Stimulated activated CD4-positive, alpha-beta T cell treated with anti-CD3 and anti-CD28 coated beads, TNF-alpha, amount 100 ng/mL, for 1 hour (primary cell): ENCODE measurements at places on chromosomes 16 and 17.

DNA sequence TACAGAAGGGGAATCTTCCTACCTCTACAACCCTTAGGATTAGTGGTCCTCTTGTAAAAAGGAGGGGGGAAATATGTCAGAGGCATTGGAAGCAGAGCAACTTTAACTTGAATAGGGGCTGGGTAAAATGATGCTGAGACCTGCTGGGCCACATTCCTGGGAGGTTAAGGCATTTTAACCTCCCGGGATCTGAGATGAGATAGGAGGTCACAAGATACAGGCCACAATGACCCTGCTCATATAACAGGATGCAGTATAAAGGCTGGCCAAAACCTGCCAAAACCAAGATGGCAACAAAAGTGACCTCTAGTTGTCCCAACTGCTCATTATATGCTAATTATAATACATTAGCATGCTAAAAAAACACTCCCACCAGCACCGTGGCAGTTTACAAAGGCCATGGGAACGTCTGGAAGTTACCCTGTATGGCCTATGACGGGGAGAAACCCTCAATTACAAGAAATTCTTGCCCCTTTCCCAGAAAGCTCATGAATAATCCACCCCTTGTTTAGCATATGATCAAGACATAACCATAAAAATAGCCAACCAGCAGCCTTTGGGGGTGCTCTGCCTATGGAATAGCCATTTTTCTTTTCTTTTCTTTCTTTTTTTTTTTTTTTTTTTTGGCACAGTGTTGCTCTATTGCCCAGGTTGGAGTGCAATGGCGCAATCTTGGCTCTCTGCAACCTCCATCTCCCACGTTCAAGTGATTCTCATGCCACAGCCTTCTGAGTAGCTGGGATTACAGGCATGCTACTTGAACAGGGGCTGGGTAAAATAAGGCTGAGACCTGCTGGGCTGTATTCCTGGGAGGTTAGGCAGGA is 6.2 kb upstream of the C1QTNF1 start:
- DNase-seq = no peak

DNA sequence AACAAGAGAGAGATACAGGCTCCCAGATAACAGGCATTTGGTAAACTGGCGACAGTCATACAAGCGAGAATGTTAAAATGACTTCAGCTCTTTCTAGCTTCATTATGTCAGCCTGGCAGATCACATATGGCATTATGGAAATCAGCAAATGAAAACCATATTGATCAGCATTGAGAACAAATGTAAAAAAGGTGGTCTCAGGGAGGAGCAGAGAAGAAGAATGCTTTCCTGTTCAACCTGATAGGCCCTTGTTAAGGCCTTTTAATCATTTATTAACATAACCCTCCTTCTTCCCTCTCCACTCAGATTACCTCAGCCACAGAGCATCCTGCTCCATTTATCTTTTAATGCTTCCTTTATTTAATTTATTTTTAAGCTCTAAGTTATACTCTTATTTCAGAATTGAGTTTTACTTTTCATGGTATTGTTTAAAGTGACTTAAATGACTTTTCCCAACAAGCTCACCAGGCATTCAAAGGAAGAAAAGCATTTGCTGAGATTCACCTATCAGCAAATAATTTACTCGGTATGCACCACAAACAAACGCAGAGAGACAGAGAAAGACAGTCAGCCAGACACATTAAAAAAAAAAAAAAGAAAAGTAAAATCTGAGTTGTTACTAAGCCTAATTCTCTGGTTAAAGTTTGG is 243.9 kb upstream of the TBX2 start:
- no peak for DNase-seq

DNA sequence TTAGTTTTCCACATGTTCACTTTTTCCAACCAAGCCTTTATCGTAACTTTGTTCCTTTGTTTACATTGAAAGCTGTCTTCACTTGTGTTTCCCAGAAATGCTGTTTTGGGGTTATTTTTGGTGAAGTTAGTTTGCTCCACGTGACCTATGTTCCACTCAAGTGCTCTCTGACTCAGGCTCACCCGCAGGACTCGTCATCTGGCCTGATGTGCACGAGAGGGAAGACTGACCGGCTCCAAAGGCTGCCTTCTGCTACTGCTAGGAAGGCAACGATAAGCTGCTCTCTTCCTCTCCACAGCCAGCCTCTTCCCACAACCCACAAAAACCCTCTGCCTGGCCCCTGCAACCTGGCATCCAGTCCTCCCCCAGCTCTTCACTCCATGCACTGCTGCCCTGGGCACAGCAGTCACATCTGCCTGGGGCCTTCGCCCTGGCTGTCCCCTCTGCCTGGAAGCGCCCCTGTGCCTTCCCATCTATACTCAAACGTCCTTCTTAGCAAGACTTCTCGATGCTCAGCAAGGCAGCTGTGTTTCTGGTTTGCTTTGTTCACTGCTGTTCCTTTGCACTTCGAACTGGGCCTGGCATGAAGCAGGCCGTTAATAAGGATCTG is 28.0 kb downstream of the ZCCHC14 start:
- no peak for DNase-seq

DNA sequence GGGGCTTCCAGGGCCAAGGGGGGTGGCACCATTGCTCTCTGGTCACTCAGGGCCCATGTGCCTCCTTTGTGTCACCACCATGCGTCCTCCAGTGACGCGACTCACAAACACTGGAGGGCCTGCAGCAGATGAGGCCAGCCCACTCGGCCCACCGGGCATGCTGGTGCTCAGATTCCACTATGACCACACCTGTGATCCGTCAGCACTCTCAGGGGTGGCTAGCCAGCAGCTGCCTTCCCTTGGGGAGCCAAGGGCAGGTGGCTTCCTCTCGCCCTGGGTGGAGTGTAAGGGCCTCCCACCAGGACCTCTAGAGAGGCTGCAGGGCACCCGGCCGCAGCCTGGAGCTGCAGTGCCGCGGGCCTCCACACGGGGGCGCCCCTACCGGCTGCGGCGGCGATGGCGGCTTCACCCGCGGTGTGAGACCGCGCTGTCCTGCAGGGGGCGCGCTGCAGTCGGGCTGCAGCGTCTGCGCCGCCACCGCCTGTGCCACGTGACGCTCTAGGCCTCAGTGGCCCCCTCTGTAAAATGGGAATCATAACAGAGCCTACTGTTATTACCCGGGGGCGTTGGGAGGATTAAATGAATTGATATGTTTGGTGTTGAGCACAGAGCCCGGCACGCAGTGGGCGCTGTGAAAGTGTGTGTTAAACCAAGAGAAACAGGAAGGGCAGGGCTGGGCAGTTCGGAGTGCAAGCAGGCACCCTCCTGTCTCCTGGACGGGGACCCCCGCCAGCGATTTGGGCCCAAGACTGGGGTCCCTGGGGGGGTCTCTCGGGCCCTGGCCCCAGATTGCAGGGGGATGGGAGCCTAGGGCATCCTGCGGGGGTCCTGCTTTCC is 192.4 kb upstream of the GSE1 start:
- peak; percentile 47 for DNase-seq

DNA sequence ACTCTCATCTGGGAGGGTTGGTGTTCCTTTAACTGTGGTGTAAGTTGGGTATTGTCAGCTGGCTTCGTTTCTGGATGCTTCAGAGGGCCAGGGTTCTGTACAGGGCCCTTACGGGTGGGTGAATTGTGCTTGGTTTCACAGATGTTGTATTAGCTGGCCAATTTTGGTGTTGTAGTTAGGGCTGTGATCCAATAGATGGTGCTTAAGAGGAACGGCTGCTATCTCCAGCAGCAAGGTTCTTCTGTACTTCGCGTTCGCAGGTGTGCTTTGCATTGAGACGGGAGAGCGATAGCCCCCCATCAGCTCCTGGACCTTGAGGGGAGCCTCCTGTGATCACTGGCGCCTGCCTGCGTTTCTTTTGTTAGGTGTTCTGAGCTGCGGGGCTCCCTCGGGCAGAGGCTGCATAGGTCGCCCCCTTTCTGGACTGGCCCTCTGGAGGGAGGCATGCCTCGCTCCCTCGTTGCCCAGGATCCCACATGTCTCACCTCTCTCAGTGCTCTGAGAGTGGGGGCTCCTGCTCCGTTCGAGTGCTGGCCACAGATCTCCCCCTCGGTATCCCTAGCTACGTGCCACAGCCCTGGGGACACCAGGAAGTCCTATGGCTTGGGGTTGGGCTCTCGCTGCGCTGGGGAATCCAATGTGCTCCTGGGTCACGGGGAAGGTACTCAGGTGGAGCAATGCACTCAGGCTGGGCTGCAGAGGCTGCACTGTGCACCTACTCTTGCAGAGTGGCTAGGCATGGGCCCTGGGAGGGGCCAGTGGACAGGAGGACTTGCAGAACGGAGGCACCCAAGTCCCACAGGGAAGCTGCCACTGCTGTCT is 837 bp upstream of the PRDM7 start:
- DNase-seq = no peak

- no peak for DNase-seq
These were observed 2.2 kb upstream of the C17orf58 start for GRCh38 chr17:67998466-67998865.

- DNase-seq = no peak
These were observed 52.1 kb downstream of the CACNG3 start for GRCh38 chr16:24308200-24308599.

GRCh38 chr16:69494991-69495392 is 70.6 kb downstream of the CYB5B start:
- no peak for DNase-seq

DNA sequence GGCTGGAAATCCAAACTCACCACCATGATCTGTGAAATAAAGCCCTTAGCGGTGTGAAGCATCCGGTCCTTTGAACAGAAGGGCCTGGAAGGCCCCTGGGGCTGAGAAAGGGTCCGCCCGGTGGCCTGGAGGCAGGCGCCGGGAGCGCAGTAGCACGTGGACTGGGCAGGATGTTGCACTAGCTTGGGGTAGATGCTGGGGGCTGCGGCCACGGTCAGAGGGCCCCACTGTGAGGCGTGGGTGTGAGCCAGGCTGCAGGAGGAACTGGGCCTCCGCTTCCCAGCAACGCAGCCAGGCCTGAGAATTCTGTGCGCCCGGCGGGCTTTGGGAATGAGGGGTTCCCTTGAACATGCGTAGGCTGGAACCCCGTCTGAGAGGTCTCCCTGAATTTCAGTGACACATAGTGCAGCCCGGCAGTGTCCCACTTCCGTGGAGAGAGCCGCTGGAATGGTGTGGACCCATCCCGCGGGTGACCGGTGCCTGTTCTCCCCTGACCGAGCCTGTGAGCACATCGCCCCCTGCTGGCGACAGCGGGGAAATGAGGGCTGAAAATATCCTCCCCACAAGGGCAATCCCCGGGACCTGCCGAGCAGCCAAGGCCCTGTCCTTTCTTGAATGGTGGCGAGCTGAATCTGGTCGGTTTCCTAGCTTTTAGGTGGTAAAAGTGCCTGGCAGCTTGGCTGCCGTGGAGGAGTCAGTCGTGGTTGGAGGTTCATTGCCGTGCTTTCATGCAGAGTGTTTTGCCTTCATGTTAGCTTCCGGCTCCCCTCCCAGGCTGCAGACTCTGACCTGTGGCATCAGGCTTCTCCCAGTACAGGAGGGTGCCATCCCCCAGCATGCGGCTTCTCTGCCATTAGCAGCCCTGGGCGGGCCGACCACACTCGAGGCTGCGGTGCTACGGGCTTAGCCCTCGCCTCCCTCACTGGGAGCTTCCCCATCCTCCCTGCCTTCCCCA is 43.8 kb downstream of the DNAJA2 start:
- peak; percentile 13 for DNase-seq

DNA sequence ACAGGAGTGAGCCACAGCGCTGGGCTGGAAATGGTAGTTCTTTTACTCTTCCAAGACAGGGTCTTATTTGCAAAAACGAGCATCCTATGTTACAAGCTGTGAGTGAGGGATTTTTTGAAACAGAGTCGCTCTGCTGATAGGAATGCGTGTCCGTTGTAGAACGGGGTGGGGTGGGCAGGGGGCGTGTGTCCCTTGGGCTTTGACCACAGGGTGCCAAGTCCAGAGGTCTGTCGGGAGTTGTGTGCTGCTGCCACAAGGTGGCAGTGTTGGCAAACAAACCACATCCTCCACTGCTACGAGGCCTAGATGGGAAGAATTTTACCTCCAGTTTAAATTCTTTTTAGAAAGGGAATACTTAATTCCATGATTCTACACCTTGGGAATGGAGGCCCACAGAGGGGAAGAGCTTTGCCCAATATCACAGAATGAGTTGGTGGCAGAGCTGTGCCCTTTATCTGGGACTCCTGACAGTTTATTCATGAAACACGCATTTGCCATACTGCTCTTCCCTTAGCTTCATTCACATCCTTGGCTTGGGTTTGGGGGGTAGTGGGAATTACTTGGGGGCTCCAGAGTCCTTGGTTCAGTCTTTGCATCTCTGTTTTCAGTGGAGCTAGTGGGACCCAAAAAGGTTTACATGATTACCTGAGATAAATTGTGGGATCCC is 30.6 kb upstream of the ETV4 start:
- peak; percentile 35 for DNase-seq

DNA sequence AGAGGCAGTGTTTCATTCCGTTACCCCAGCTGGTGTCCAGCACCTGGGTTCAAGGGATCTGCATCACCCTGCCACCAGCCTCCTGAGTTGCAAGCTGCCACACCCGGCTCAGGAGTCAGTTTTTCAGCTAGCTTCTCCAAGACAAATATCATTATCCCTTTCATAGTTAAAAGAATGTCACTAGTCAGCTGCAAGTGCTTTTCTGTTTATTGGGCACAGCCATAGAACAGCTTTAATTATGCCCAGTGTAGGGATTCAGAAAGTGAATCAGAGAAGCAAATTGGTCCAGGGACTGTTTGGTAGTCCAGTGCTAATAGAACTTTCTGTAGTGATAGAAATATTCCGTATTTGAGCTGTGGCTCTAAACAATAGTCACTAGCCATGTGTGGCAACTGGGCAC is 2.9 kb upstream of the AOC3 start:
- DNase-seq = no peak

GRCh38 chr16:30526137-30526822 is at the start of gene ZNF768:
Gene ZNF768 (minus strand): TSS chr16:30526566. CDS start chr16:30526413, 153 bp downstream.
- no peak for DNase-seq

DNA sequence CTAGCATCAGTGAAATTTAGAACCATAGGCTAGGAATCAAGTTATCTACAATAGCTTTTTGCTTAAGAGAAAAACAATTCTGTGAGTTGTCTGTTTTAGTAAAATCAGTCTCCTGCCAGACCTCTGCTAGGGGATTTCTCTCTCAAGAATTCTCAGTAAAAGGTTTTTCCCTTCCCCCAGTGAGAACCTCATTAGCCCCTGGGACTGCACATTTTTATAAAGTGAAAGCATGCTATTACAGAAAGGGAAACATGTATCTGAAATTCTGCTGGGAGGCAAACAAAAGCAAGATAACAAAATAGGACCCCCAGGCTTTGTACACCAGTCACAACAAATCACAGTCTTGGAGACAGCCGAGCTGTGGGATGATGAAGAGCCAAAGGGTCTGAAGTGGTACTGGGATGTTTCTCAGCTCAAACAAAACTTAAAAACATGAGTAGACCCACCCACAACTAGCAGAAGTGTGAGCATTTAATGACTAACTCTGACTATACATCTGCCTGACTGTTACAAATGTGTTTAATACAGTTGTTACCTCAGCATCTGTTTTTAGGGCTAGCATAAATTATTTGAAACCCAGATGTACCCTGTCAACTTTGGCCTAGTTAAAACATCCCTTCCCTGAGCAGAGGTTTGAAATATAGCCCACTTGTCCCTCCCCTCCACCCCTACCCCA is 20.0 kb upstream of the GLG1 start:
- no peak for DNase-seq

- DNase-seq = no peak
These were observed 54.2 kb upstream of the MAP3K14 start for GRCh38 chr17:45370949-45371413.

GRCh38 chr17:71111460-71111859 is 942.1 kb downstream of the KCNJ2 start:
- DNase-seq = no peak

- DNase-seq = no peak
These were observed 28.2 kb downstream of the TNFRSF13B start for GRCh38 chr17:16943541-16944333.

GRCh38 chr16:320206-320605 is 32.3 kb downstream of the AXIN1 start:
- no peak for DNase-seq
